Fibroblast of upper back skin (primary cell): ENCODE measurements at places on chromosomes 16 and 17.

GRCh38 chr16:918068-918467 lies 52.7 kb downstream of the LMF1 start:
- no peak for DNase-seq

DNA sequence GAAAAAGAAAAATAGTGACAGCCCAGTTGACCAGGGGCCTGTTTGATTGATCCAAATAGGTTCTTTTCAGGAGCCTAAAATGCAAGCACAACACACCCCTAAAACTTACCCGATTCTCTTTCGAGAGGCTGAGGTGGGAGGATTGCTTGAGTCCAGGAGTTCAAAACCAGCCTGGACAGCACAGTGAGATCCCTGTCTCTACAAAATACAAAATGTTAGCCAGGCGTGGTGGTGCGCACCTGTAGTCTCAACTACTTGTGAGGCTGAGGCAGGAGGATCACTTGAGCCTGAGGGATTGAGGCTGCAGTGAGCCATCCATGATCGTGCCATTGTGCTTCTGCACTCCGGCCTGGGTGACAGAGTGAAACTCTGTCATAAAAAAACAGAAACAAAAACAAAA lies 1.5 kb upstream of the KIF19 start:
- DNase-seq: no peak

DNA sequence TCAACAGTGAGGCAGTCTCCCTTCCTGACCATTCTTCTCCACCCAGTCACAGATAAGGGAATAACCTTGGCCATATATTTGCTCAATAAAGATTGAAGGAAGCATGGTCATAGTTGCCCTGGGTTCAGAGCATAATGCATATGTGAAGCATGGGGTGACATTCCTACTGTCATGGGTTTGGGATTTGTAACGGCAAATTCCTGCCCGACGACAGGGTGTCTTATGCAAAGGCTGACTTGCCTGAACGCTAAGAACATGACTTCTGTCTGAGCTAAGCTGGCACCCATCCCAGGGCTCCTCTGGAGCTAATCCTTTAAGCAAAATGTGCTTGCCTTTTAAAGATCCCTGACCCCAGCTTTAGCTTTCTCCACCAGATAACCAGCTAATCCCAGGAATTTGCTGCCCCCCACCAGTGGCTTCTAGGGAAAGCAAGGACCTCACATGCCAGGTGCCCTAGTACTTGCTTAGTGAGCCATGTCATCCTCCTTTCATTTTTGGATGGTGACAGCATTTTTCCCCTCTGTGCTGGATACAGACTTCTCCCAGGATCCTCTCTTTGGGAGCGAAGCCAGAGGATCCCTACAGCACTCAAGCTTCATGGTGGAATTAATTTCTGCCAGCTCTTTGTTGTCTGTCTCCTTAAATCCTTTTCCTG lies 11.7 kb downstream of the SLC7A6OS start:
- DNase-seq: peak; percentile 65

DNA sequence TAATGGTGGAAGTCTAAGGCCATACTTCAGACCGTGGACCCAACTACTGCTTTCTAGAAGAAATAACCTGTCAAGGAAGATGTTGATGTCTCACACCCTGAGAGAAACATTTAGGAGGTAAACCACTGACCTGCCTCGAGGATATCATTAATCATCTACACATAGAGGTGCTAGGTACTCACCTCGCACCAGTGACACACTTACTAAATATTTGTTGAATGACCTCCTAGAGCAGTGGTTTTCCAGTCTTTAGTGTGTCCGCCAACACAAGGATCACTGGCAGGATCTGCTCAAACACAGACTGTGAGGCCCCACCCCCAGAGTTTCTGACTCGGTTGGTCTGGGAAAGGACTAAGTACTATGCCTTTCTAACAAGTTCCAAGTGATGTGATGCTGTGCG lies 197.4 kb upstream of the CACNG5 start:
- no peak for DNase-seq

GRCh38 chr17:40794466-40794865 lies 5.3 kb downstream of the KRT28 start:
- no peak for DNase-seq

- no peak for DNase-seq
Observed at GRCh38 chr17:40338058-40338457, 26.5 kb downstream of the GJD3 start.

- no peak for DNase-seq
Observed at GRCh38 chr17:32482568-32483320, 4.0 kb upstream of the CDK5R1 start.

DNA sequence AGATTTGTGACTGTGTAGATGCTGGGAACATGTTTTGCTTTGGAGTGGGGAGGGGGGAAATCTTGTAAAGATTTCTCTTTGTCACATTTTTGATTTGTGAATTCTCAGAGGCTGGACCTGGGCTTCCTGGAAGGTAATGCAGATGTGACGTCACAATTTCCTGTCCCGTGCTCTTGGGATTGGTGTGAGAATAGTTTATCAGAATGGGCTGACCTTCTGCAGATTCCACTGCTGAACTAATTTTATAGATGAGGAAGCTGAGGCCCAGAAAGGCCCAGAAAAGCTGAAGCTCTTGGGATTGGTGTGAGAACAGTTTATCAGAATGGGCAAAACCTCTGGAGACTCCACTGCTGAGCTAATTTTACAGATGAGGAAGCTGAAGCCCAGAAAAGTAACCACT lies 34.0 kb downstream of the HS3ST3B1 start:
- no peak for DNase-seq

DNA sequence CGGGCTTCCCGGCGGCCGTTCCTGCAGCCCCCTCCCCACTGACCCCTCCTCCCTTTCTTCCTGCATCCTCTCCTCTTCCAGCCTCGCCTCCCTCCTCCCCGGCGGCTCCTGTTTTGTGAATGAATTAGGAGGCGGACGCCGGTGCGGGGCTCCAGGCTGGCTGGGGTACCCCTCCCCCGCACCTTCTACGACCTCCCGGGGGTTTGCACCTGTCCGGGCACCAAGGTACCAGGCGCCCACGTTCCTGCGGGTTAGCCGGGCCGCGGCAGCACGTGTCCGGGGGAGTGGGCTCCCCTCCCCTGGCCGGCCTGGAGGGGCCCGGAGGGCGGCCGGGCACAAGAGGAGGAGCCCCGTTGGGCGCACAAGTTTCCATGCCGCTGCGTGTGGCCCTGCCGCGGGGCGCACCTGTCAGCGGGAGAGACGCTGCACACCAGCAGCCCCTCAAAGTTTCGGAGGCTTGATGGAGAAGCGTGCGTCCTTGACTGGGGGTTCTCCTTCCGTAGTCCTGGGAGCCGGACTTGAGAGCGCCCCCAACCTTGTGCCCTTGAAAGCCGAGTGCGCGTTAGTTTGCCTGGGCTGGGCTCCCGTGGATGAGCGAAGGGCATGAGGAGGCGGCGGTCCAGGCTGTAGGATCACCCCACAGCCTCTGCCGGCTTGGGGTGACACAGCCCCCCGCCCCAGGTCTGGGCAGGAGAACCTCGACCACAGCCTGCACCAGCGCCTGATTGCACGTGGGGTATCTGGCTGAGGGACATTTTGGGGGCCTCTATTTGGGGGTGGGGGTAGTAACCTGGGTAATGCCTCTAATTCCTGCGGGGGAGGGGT lies 1.2 kb downstream of the HAS3 start:
- DNase-seq: no peak

- peak; percentile 62 for DNase-seq
Observed at GRCh38 chr16:87210894-87211293, 106.3 kb downstream of the C16orf95 start.

GRCh38 chr16:86044241-86044671 lies 145.3 kb downstream of the IRF8 start:
- peak; percentile 23 for DNase-seq

DNA sequence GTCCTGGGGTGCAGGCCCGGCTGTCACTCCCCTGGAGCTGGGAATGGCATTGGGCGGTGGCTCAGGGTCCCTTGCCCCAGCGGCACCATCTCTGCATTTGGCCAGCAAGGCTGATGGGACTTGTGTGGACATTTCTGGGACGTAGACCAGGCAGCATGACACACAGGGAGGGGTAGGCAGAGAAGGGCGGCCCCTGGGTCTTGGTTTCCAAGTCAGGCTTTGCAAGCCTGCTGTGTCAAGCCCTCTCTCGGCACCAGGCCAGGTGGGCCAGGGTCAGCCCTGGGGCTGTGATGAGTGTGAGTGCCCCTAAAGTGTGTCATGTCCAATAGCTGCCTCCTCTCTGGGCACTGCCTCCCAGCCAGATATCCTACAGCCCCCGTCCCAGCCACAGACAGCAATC lies 335.2 kb downstream of the SEC14L1 start:
- no peak for DNase-seq

DNA sequence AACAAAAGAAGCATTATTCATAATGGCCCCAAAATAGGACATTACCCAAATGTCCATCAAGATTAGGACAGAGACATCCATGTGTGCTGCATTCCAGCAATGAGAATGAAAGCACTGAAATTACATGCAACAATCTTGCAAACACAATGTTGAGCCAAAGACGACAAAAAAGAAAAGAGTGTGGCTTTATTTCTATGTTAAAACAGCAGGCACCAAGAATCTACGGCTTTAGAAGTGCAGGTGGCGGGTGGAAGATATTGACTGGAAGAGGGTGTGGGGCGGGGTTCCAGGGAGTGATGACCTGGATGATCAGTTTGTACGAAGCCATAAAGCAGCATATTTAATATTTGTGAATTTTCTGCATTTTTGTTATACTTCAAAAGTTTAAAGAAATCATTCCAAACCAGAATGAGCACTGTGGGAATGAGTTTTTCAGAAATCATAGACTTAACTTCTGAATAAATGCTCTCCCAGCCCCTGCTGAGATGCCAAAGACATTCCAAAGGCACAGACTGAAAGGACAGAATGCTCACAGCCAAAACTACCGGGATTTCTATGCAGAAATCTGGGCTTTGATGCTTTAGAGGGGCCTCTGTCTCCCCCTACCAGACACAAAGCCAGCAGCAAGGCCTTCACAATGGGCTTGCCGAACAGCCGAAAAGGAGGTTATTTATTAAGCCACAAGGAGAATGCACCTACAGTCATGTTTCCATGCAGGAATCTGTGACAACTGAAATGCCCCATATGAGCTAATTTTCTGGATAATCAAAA lies 361.6 kb downstream of the GRIN2A start:
- no peak for DNase-seq

- DNase-seq: no peak
Observed at GRCh38 chr17:62981933-62982332, 15.9 kb downstream of the TANC2 start.

GRCh38 chr17:59776577-59776976 lies 69.1 kb downstream of the VMP1 start:
- no peak for DNase-seq

GRCh38 chr17:6995500-6996255 lies at the start of gene ALOX12:
Gene ALOX12 (plus strand): TSS chr17:6996049. CDS start chr17:6996118, 69 bp downstream.
- no peak for DNase-seq

- no peak for DNase-seq
Observed at GRCh38 chr17:18038149-18038850, 668 bp downstream of the ATPAF2 start.

- DNase-seq: peak; percentile 86
Observed at GRCh38 chr17:68599091-68599490, 2.1 kb downstream of the FAM20A start.

GRCh38 chr16:81502396-81503070 lies 57.9 kb downstream of the CMIP start:
- no peak for DNase-seq

DNA sequence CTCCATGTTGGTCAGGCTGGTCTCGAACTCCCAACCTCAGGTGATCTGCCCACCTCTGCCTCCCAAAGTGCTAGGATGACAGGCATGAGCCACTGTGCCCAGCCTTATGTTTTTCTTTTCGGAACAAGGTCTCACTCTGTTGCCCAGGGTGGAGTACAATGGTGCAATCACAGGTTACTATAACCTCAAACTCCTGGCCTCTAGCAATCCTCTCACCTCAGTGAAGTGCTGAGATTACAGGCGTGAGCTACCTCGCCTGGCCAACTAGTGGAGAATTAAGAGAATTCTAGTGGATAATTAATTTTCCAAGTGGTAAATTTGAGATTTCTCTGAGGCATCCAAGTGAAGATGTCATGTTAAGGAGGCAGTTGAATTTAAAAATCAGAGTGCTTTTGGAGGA lies 2.9 kb upstream of the FBXO47 start:
- DNase-seq: no peak

DNA sequence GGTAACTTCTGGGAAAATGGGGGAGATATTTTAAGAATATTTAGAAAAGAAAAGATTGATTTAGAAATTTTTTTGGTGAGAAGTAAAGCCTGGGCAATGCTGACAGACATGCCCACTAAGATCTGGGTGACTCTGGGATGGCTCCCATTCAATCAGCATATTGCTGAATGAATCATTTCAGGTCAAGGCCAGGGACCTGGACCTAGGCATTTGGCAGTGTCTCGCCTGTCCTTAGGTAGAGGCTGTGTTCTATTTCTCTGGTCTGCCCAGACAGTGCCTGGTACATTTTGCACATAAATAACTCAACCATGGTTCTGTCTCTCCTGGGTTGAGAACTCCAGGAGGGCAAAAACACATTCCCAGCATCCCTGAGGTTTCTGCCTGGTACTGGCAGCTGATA lies 39.9 kb downstream of the SMPD3 start:
- no peak for DNase-seq

- DNase-seq: peak; percentile 13
Observed at GRCh38 chr17:77649717-77650211, 308.7 kb upstream of the TNRC6C start.

- DNase-seq: no peak
Observed at GRCh38 chr16:80208015-80208414, 332.8 kb upstream of the DYNLRB2 start.

DNA sequence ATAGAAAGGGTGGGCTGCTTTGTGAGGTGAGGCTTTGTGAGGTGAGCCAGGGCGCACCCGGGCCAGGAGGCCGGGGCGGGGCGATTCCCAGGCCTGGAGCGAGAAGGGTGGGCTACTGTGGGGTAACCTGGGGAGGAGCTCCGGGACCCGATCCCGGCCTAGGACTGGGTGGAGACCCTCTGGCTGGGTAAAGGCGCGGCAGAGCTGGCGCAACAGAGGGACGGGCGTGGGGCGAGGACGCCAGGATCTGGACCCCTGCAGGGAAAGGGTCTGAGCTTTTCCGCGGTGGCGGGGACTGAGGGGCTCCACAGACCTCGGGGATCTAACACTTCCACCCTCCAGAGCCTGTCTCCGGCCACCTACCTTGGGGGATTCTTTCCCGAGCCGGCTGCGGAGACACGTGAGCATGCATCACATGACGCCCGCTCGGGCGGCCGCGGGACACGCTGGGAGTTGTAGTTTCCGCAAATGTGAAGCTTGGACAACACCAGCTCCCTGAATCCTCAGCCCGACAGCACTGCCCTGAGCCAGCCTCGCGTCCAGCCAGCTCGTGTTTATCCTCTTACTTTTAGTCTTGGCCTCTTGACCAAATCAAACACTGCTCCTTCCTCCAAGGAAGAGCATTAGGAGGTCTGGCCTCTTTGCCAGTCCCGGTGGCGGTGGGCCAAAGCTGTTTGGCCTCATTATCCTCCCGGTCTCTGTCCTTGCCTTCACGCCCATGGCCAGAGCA lies at the start of gene SLC38A7:
Gene SLC38A7, minus strand, starts transcription at position 417 of the 730 bp plus-strand sequence. CDS start 4,644 bp downstream, outside the sequence.
- DNase-seq: peak; percentile 81

- peak; percentile 4 for DNase-seq
Observed at GRCh38 chr16:8716592-8716991, 42.2 kb downstream of the ABAT start.

- no peak for DNase-seq
Observed at GRCh38 chr16:11114366-11115164, 141.4 kb downstream of the SOCS1 start.

- no peak for DNase-seq
Observed at GRCh38 chr17:7555320-7555948, 3.1 kb upstream of the TNFSF13 start.
